ENCODE measurements at places on chromosomes 11 and 22.

- DNase-seq: no peak
Measured at GRCh38 chr11:61546663-61547062, 34.2 kb downstream of the SYT7 start.

GRCh38 chr11:118899706-118900360 lies 16.1 kb downstream of the CXCR5 start:
- DNase-seq: no peak

DNA sequence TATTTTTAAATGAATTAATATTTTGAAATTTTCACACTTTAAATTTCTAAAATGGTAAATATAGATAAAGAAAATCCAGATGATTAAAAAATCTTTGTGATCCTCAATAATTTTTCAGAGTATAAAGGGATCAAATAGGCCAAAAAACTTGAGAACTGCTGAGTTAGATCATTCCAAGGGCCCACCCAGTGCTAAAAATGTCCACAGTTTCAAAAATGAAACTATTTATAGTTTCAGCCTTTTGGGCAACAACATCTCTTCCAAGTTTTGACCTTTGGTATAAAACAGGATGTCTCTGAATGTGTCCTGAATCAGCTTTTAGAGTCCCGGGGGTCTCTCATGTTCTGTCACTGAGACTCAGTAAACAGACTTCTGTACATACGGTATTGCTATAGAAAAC lies 20.9 kb upstream of the BAIAP2L2 start:
- DNase-seq: no peak

GRCh38 chr11:108027057-108027456 lies 18.4 kb downstream of the CUL5 start:
- DNase-seq: no peak

DNA sequence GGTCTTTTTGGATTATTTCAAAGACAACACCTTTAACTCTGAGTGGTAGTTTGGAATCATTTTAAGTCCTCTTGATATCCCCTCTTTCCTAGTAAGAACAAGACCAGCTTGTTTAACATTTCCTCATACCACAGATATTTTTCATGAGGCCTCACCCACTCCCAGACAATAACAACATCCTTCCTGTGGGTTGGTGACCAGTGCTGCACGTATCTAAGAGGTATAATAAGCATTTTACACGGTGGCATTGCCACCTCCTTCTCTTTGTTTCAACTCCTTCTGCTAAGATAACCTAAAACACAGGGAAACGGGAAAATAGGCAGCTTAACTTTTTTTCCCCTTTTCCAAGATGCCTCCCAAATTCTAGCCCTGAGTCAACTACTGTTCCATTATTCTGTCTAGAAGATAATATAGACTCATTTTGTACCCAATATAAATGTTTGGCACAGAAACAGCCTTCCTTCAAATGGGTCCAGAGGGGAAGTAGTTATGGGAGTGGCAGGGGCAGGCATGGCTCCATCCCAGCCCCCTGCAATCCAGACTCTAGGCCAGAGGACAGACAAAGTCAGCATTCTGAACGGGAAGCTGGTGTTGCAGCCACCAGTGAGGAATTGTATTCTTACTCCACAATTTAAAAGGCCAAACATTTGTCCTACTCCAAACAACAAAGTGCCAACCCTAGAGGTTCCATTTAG lies 28.5 kb downstream of the MAML2 start:
- DNase-seq: no peak
